ENCODE measurements at places on chromosomes 5 and 9. TPM values are rescaled to one million over a fixed set of nuclear protein-coding genes. Genes with fewer than 3 reads are reported as not detected.

Gene IFNA13
- total RNA-seq = not detected

Gene CARTPT
- total RNA-seq = not detected

Gene SPINK13
- not detected for total RNA-seq

Gene SPATA31D1
- total RNA-seq = not detected

Gene ZDHHC11B
- not detected for total RNA-seq

Gene FBXO4
- total RNA-seq = 8.9 TPM

Gene PCDHB5
- 0.90 TPM for total RNA-seq
